ENCODE measurements at places on chromosomes 16 and 17. TPM values are rescaled to one million over a fixed set of nuclear protein-coding genes. Genes with fewer than 3 reads are reported as not detected.
A peak's percentile ranks its signal among the peaks of the same experiment; 100 is the strongest.

GRCh38 chr17:360092-360750 lies 7.6 kb upstream of the RPH3AL start:
- no peaks in the 10 kb centered on the region for H3K36me3 ChIP-seq
- no peak overlapping the region for H3K27ac ChIP-seq
- H3K4me3 ChIP-seq: no peak overlapping the region

The VPS4A gene
- total RNA-seq: 29.2 TPM

GRCh38 chr16:72928090-72928981 lies 119.6 kb downstream of the ZFHX3 start:
- H3K4me3 ChIP-seq: no peak overlapping the region
- H3K4me1 ChIP-seq: peaks cover 73% of the 10 kb centered on the region
- DNase-seq: no peak
- peak overlapping the region; percentile 53 for H3K27ac ChIP-seq
- H3K36me3 ChIP-seq: peaks cover 4% of the 10 kb centered on the region
- no peaks in the 10 kb centered on the region for H3K27me3 ChIP-seq

The NOXO1 gene
- total RNA-seq: 0.26 TPM

GRCh38 chr17:15197229-15197628 lies 67.9 kb downstream of the PMP22 start:
- H3K36me3 ChIP-seq: peaks cover 12% of the 10 kb centered on the region
- DNase-seq: no peak
- H3K27ac ChIP-seq: no peak overlapping the region
- H3K4me1 ChIP-seq: no peaks in the 10 kb centered on the region
- H3K27me3 ChIP-seq: no peaks in the 10 kb centered on the region

The CCL13 gene
- total RNA-seq: not detected

DNA sequence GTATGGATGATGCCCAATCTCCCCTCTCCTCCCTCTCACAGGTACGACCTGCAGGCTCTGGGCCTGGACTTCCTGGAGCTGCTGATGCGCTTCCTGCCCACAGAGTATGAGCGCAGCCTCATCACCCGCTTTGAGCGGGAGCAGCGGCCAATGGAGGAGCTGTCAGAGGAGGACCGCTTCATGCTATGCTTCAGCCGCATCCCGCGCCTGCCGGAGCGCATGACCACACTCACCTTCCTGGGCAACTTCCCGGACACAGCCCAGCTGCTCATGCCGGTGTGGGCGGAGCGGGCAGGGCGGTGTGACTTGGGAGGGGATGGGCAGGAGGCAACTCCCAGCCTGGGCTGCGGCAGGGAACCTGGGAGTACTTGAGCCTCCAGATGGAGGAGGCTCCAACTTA lies 18.1 kb downstream of the SPATA32 start:
- H3K27ac ChIP-seq: no peak overlapping the region
- H3K4me1 ChIP-seq: peaks cover 19% of the 10 kb centered on the region
- DNase-seq: no peak
- no peak overlapping the region for H3K4me3 ChIP-seq
- peaks cover 2% of the 10 kb centered on the region for H3K27me3 ChIP-seq
